Amniotic stem cell (primary cell): ENCODE measurements at places on chromosomes 3 and 15.

- DNase-seq, result no peak
Measured at GRCh38 chr15:98920091-98920880, 87.3 kb downstream of the PGPEP1L start.

GRCh38 chr3:126146034-126146433 is 34.4 kb downstream of the ALDH1L1 start:
- no peak for DNase-seq

- DNase-seq, result no peak
Measured at GRCh38 chr3:129035360-129036221, 25.0 kb upstream of the GP9 start.

GRCh38 chr3:50120364-50121071 is 31.8 kb downstream of the RBM5 start:
- no peak for DNase-seq

- DNase-seq, result no peak
Measured at GRCh38 chr3:77655396-77655795, 615.5 kb downstream of the ROBO2 start.

- no peak for DNase-seq
Measured at GRCh38 chr15:66592505-66593218, 26.9 kb upstream of the LCTL start.

DNA sequence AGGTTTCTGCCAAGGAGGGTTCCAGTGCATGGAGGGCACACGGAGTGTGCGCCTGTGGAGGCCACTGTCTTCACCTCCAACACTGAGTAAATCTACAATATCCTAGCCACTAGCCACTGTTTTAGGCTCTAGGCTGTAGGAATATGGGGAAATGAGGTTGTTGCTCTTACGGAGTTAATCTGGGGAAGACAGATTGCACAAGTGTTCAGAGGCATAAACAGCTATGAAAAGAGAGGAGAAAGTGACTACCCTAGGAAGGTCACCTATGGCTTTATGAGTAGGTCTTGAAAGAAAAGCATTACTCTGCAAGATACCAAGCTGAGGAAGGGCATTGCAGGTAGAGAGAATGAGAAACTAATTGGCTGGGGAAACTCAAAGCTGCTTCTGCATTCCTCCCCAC is 85.7 kb downstream of the CYP19A1 start:
- DNase-seq, result no peak

DNA sequence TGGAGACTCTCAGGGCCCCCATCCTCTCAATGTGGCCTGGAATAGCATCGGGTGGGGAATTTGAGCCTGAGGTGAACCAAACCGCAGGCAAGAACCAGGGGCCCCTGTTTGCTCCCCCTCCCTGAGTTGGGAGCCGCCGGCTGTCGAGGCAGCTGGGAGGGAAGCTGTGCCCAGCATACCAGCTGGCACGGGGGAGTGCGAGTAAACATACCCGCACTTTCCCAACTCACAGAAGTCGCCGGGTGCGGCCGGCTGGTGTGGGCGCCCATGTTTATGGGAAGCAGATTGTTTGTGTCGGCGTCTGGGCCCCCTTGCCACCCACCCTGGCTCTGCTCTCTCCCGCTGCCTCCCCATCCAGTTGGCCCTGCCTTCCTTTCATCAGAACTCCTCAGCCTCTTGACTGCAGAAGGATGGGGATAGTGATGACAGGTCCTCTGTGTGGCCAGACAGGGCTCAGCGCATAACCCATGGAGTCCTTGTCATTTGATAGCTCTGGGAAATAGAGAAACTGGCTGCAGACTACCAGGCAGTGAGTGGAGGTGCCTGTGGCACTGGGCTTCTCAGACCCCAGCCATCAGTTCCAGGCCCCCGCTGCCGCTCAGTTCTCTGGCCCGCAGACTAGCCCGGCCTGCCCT is 60.4 kb downstream of the CACNA2D2 start:
- no peak for DNase-seq

DNA sequence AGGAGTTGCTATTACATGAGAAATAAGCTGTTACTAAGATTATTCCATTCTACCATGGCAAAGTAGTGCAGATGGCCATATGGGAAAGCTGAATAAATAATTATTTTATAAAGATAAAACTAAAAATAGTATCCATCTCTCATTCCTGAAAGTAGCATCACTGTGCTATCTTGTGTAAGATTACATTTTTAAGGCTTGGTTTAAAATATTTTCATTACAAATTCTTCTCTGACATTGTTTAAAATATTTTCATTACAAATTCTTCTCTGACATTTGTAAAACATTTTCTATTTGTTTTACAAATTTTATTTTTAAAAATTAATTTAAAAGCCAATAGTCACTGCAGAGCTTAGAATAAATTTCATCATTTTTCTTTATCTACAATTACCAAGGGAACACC is 665.5 kb upstream of the NAALADL2 start:
- no peak for DNase-seq

DNA sequence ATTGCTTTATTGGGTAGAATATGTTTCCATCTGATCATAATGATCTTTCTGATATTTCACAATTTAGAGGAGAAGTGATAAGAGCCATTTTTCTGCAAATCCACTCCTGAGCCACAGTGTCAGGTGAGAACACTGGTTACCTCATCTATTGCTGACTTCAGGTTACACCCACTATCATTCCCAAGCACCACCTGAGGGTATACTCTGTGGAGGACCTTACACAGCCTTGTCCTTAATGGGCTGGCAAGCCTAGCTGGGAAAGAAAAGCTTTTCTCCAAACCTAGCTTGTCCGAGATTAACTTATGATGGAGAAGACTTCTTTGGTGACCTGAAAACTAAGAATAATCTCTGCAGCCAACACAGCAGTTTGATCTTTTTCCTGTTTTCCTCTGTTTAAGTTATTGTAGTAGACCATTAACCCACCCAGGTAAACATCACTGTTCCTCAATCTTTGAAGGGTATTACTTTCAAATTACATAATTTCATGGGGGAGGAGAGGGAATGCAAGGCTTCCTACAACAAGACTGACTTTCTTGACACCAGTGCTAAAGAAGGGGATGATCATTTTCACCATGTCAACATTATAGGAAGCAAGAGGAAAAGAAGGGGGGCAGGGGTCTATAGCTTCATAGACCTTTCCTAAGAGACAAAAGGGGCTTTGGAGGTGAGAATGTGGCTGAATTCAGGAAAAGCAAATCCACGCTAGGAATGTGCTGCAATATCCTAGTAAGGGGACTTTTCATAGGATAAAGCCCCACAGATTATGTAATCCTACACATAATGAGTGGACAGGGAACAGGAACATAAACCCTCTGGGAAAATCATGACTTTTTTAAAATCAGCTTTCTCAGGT is 1.7 kb downstream of the NCEH1 start:
- no peak for DNase-seq

DNA sequence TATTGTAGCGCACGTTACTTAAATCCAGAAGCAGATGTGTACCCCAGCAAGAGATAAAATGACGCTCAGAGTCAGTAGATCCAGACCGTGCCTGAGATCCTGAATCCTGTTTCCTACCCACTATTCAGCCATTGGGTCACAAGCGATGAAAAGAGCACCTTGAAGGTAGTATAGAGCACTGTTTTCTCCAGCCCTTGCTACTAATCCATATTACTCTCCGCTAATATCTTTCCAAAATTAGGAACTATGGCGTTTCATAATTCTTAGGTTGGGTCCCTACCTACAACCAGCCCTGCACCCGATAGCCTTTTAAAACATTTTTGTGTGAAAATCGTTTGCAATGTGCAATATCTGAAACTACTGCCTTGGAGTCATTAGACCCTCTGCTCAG is 596 bp downstream of the BTD start:
- DNase-seq, result no peak

DNA sequence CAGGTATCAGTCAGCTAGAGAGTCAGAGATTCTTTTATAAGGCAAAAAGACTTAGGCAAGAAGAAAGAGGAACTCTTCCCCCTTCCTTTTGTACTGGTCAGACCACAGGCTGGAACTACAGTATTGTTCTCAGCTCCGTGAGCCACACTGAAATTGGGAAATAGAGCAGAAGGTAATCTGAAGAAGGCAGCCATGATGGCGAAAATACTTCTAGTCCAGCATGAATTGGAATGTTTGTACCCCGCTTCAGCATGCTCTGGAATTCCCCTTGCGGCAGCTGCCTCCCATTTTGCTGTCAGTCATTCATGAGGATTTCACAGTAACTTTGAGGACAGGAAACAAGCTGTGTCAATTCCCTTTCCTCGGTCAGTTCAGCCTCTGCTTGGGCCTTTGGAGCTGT is 96.2 kb downstream of the CORO2B start:
- DNase-seq, result no peak

- DNase-seq, result no peak
Measured at GRCh38 chr3:181730316-181730715, 18.6 kb downstream of the SOX2 start.

GRCh38 chr3:140753865-140754754 is 76.2 kb downstream of the TRIM42 start:
- no peak for DNase-seq
